ENCODE measurements at places on chromosomes 7 and 10.

DNA sequence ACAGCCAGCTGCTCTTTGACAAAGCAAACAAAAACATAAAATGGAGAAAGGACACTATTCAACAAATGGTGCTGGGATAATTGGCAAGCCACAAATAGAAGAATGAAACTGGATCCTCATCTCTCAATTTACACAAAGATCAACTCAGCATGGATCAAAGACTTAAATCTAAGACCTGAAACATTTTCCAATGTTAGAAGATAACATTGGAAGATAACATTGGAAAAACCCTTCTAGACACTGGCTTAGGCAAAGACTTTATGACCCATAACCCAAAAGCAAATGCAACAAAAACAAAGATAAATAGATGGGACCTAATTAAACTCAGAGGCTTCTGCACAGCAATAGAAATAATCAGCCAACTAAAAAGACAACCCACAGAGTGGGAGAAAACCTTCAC, 425.7 kb upstream of the SEMA3D start:
- DNase-seq = no peak

DNA sequence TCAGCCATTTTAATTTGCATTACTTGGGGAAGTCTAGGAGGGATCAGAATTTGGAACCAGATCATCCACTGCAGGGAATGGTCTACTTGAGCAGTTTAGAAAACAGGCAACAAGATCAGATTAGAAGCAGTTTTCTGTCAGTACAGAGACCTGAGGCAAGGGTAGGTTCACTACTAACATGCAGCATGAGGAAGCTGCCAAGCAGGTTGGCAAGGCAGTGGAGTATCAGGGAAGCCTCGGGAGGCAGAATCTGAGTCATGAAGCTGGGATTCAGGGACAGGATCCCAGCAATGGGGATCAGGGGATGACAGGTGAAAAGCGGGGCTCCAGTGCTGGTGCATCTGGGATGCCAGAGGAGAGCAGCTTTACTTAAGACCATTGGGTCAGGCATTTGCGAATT, 28.1 kb downstream of the ENO4 start:
- no peak for DNase-seq

DNA sequence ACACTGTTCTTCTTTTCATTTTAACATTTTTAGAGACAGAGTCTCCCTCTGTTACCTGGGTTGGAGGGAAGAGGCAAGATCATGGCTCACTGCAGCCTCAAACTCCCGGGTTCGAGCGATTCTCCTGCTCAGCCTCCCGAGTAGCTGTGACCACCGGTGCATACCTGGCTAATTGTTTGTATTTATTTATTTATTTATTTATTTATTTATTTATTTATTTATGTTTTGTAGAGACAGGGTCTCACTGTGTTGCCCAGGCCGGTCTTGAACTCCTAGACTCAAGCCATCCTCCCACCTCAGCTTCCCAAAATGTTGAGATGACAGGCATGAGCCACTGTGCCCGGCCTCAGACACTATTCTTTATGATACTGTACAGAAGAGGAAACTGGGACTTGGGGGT, 1176.6 kb upstream of the AUTS2 start:
- no peak for DNase-seq

DNA sequence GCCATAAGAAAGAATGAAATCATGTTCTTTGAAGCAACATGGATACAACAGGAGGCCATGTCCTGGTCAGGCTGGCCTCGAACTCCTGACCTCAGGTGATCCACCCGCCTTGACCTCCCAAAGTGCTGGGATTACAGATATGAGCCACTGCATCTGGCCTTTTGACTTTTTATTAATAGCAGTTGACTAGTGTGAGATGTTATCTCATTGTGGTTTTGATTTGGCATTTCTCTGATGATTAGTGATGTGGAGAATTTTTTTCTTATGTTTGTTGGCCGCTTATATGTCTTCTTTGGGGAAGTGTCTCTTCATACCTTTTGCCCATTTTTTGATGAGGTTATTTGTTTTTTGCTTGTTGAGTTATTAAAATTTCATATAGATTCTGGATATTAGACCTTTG, 400.9 kb downstream of the SUGCT start:
- DNase-seq = no peak

GRCh38 chr7:118878336-118878735, 653.8 kb downstream of the ANKRD7 start:
- no peak for DNase-seq

GRCh38 chr7:82416402-82416801, 27.2 kb downstream of the CACNA2D1 start:
- DNase-seq = no peak

- DNase-seq = no peak
These were observed 97.1 kb upstream of the TMEM168 start for GRCh38 chr7:112887337-112887736.

DNA sequence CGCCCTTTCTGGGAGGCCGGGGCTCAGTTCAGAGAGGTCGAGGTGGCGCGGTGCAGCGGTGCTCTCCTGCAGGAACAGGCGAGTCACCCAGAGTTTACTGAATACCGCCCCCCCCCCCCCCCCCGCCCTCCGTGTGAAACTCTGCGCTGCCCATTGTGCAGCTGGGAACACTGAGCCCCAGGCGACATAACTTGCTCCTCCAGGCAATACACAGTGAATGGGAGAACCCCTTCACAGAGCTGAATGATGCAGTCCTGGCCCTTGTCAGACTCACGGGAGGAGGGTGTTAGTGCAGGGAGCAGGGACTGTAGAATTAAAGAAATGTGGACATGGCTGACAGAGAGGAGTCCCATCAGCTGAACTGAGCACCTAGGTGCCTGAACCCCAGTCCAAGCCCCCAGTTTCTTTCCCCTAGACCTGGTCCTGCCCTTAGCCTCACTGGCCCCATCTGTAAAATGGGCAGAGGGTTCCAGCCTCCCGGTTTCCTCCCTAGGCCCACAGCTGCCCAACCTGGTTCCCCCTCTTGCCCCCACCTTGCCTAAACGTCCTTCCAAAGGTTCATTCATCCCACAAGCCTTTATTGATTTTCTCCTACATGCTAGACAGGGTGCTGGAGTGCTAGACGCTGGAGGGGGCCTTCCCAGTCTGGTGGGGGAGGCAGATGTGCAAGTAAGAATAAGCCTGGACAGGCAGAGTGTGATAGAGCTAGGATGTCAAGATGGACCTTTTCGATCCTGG, 869 bp upstream of the LOXL4 start:
- no peak for DNase-seq

GRCh38 chr7:68334216-68334615, 1264.1 kb upstream of the AUTS2 start:
- no peak for DNase-seq

DNA sequence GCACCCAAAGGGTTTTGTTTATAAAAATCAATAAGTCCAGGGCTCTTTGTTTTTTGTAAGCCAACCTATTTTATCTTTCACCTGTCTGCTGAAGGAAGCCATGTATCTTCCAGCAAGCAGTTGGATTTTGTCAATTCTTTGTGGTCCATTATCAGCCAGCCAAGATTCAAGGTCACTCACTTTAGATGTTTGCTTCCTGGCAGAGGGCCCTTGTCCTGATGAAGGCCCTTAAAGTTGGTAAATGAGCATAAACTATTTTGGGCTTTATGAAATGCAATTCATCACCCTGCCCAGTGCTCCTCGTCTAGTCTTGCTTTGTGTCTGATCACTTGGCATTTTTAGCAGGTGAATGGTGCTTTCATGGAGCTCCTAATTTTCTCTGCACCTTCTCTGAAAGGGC, 1004.2 kb downstream of the GRID1 start:
- DNase-seq = no peak

GRCh38 chr7:129222064-129222463, 2.8 kb upstream of the AHCYL2 start:
- DNase-seq = no peak

GRCh38 chr7:31991846-31992245, 78.4 kb downstream of the PDE1C start:
- DNase-seq = no peak

DNA sequence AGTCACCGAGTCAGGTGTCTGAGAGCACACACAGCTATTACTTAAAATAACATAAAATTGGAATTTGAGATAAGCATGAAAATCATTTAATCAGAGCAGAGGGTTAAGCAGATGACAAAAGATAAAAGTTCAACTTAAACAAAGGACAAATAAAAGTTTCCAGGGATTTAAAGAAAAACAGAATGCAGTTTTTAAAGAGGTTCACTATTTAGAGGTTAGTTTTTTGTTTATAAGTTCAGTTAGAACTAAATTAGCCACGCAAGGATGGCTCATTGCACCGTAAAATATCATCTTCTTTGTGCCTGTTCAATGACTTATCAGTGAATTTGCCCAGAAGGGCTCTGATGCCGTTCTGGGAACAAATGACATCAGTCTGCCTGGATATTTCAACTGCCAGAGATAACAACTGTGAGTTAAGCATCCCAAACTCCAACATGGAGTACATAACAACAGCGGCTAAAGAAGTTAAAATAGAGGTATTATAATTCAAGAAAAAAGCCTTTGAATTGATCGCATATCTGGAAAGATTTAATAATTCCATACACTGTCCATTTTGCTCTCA, 107.8 kb downstream of the ANK3 start:
- no peak for DNase-seq

- DNase-seq = no peak
These were observed 461.1 kb upstream of the NRP1 start for GRCh38 chr10:33795529-33795928.

DNA sequence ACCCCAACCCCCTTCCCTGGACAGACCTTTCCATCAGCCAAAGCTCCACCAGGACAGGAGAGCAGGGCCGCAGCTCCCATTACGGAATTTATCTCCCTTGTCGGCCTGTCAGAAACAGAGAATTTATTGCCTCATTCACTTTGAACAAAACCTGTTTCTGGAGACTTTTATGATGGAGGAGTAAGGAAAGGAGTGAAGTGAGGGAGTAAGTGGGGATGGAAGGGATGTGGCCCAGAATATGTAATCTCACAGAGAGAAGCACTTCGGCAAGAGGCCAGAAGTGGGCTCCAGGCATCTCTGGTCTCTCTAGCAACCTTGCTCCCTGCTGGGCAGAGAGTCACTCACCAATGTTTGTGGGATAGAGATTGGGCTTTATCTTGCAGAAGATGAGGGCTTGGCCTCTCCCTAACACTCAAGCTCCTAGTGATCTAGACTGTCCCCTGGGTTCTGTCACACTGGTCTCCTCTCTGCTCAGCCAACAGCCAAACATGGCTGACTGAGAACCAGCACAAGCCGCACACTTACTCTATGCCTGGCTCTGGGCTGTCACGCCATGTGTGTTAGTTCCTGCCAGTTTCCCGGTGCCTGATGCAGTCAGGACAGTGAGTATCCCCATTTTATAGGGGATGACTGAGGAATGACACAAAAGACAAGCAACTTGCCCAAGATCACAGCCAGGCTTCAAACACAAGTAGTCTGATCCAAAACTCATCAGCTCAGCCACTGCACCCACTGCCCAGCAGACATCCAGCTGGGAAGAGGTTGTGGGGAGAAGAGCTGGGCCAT, 149.4 kb upstream of the ZMIZ1 start:
- DNase-seq = no peak

- no peak for DNase-seq
These were observed 21.8 kb upstream of the FIGNL1 start for GRCh38 chr7:50471970-50472369.

DNA sequence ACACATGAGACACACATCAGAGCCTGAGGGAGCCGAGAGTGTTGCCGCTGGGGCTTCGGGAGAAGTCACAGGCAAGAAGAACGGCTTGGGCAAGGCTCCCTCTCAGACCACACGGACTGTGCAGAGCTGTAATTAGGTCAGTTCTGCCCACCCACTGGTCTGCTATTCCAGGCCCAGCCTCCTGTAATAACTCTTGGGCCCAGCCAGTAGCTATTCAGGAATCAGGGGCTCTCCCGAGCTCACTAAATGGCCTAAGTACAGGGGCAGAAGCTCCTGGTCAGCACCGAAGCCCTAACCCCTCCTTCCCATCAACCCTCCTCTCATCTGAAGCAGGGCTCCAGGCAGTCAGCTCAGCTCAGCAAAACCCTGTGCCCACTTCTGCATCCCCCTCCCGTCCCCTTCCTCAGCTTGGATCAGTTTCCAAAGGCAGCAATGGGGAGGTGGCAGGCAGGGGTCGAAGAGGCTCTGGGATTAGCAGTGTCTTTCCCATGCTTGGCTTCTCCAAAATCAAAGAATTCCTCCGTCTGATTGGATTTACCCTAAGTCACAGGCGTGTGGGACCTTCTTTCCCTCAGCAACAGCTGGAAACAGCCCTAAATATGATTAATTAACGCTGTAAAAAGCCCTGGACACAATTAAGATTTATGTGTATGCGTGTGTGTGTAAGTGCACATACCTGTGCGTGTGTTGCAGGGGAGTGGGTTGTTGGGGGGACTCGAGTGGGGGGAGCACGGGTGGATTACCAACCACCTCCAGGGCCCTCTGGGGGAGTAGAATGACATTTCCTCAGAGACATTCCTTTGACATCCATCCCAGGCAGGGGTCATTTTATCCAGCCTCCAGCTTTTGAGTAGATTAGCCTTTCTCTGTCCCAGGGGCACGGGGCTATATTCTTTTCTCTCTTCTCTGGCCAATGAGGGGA, 48.4 kb upstream of the BTRC start:
- DNase-seq = no peak

- DNase-seq = no peak
These were observed 41.2 kb upstream of the PLPP4 start for GRCh38 chr10:120415709-120416330.
